Psoas muscle (tissue), 8 donors: ENCODE measurements at places on chromosomes 2 and 18.
A peak's percentile ranks its signal among the peaks of the same experiment; 100 is the strongest.

GRCh38 chr18:25005541-25006403 lies 346.2 kb downstream of the ZNF521 start:
- DNase-seq: no peak

GRCh38 chr2:148602885-148603561 lies 41.5 kb upstream of the EPC2 start:
- no peak for DNase-seq

GRCh38 chr2:200472853-200473464 lies 36.9 kb downstream of the KCTD18 start:
- DNase-seq: peak; percentile 48

DNA sequence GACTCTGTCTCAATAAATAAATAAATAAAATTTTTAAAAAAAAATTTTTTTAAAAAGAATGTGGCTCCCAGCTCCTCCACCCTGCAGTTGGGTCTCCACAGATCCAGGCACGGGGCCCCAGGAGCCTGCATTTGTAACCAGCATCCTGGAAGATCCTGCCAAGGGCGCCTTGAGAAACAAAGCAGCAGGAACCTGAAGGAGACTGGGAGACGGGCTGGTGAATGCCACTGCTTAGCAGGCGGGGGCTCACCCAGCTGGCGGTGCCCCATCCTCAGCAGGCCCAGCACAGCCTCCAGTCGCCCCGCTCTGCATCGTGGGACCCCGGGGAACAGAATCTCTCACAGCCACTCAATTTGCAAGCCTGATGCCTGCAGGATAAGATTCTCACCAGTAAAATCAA lies 187.5 kb upstream of the SALL3 start:
- DNase-seq: no peak

DNA sequence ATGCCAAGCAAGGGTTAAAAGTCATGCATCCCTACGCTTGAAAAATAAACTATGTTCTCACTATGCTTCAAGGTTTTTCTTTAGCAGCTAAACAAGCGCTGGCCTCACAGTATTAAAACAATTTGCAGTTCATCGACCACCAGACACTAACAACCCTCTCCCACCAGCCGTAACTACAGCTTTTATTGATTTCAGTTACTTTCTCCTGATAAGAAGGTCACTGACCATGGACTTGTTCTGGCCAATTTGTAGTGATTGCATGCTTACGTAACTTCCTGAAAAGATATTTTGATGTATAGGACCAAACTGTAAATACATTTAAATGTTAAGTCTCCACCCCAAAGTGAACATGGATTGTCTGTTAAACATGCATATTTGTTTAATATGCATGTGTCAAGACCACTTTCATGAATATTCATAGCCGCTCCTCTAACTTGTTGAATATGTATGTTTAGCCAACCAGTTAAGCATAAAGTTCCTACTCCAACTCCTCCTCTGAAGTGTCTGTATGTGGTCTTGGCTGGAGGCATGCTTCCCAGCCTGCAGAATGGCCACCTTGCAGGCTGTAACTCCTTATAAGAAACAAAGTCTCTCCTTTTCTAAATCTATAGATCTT lies 1.7 kb upstream of the THOC1 start:
- DNase-seq: no peak

DNA sequence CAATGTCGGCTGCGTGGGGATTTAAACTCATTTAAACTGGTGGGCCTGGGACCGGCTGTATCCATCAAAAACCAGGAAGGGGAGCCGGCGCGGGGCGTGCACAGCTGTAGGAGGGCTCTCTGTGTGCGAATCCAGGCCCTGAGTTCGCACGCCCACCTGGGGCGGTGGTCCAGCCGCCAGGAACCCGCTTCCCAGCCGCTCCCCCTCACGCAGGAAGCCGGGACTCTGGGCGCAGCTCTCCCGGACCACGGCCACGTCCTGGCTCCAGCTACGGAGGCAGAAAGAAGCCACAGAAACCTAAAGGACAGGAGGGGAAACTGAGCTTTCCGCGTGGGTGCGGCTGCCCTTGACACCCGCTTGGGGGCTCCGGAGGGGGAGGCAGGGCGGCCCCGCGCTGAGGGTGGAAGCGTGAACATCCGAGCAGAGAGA lies 80.6 kb downstream of the GFPT1 start:
- DNase-seq: no peak

GRCh38 chr2:232422051-232422450 lies 15.4 kb downstream of the ALPG start:
- DNase-seq: no peak

DNA sequence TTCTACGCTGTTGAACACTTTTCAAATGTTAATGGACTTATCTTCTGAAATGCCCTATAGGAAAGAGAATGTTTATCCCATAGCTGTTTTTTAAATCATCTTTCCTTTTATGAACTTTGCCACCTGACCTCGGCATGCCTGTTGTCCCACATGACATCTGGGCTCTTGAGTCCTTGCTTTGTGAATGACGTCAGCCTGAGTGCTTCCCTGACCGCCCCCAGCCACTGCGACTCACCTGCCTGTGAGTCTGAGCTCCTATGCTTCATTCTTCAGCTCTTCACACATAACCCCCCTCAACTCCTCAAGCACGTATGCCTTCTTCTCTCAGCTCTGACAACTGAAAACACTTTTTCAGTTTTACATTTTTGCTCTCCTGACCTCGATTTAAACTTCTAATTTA lies 166.8 kb downstream of the DCDC2C start:
- no peak for DNase-seq

DNA sequence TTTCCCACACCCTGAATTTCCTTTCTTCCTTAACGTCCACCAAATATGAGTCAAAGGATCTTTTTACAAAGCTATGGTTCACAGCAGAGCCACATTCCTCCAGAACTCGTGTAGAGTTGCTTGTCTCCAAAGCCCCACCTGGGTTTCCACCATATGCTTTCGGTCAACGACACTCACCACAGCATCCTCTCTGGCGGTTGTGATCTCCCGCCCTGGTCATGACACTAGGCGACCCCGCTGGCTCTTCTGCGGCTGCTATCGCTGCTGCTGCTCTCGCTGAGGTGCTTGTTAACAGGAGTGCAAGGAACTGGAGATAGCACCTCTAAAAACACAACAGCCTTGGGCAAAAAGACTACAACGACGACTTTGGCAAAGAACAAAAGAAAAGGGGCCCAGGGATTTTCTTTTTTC lies 340 bp downstream of the SLC40A1 start:
- DNase-seq: peak; percentile 21

- DNase-seq: no peak
These were observed 353.2 kb downstream of the METTL4 start for GRCh38 chr18:2218101-2218500.

DNA sequence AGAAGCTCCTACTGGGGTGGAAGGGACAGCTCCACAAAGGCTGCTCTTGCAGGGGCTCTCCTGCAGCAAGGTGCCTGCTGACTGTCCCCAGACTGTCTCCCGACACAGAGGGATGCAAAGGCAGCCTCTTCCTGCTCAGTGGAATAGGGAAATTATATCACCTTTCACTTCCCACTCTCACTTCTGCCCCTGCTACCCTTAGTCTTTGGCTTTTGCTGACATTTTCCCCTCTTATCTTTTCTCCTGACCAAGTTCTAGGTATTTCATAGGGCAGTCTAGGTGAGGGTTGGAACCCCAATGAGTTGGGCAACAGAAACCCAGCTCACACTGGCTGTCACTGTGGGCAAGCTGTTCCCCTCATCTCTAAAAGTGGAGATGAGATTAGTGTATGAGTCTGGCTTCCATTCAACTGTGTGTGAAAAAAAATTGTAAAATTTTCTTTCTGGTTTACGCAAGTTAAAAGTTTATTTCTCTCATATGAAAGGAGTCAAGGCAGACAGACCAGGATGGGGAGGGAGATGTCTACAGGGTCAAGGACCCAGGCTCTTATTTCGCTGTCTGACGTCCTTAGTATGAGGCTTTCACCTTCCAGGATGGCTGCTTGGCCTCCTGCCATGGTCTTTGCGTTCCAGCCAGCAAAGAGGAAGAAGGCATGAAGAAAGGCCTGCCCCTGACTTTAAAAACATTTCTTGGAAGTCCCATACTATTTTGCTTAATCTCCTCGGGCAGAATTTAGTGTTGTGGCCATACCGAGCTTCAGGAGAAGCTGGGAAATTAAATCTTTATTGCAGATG lies 7.5 kb upstream of the MOCOS start:
- peak; percentile 76 for DNase-seq

DNA sequence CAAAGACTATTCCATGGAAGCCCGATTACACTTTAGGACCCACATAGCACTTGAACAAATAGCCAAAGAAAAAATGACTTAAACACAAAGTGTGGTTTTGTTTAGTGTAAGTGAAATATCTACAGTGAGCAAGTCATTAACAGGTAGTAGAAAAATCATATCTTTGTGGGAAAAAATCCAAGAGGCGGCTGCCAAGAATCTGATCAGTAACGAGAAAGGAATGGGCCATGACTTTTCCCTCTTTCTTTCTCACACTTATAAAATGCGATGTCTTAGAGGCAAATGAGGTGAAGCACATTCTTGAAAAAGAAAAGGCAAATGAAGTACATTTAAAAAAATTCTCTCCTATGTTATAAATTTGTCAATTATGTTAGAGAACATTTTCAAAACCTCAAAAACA lies 12.9 kb upstream of the GEMIN6 start:
- DNase-seq: no peak

GRCh38 chr2:45874344-45874743 lies 222.9 kb downstream of the PRKCE start:
- DNase-seq: peak; percentile 81

DNA sequence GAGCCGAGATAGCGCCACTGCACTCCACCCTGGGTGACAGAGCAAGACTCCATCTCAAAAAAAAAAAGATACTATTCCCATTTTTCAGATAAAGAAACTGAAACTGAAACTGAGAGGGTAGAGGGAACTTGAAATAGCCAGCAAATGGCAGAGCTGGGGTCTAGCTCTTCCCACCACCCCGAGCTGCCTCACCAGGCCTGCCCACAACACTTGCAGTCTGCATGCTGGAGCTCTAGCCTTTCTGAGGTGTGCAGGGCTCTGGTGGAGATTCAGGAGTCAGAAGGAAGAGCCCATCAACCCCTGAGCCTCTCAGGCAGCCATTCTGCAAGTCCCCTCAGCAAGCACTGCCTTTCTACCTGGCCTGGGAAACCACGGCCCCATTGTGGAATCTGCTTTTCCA lies 14.3 kb downstream of the EDAR start:
- no peak for DNase-seq

DNA sequence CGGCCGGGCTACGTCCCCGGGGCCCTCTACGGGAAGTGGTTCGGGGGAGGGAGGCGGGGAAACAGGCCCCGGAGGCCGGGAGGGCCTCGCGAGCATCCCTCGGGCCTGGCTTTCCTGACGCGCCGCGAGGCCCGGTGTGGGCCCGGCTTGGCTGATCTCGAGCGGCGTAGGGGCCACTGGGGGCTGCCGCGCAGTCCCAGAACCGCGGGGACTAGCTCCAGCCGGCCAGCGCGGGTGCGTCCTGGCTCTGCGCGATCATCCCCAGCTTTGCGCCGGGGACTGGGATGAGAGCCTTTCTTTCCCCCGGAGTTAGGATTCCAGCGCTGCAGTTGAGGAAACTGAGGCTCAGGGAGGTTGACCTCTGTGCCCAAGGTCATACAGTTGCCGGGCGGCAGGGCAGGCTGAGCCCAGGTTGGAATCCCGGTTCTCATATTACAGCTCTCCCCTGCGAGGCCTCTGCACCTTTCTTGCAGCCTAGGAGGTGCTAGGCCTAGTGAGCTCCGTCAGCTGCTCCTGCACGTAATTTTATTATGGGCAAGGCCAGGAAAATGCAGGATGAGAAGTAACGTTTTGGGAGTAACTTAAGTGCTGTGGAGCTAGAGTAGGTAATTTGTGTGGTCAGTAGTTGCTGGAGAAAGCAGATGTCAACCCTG lies 501 bp downstream of the LPIN1 start:
- no peak for DNase-seq

GRCh38 chr2:105113616-105114291 lies 75.9 kb downstream of the MRPS9 start:
- DNase-seq: no peak

DNA sequence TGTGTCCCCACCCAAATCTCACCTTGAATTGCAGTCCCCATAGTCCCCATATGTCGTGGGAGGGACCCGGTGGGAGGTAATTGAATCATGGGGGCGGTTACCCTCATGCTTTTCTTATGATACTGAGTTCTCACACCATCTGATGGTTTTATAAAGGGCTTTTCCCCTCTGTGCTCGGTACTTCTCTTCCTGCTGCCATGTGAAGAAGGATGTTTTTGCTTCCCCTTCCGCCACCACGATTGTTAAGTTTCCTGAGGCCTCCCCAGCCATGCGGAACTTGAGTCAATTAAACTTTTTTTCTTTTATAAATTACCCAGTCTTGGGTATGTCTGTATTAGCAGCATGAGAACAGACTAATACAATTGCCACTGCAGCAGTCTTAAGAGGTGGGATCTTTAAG lies 134.9 kb downstream of the LTBP1 start:
- no peak for DNase-seq

DNA sequence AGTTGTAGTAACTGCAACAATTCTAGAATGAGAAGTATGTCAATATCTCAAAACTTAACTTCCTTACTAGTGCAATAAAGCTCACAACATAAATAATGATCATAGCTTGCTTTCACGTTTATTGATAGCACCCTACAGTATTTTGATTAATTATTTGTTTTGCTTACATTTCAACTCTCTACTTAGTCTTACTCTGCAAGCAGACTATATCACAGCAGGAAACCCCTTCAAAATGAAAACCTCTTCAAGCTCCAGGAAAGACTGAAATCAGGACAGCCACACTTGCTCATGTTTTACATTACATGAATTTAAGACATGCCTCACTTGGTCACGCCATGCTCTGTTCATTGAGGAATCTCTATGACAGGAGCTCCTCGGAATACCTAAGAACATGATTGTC lies 3.3 kb downstream of the OLA1 start:
- DNase-seq: no peak

GRCh38 chr2:40415391-40415790 lies 36.5 kb downstream of the SLC8A1 start:
- no peak for DNase-seq

- no peak for DNase-seq
These were observed 276.1 kb upstream of the SIX2 start for GRCh38 chr2:45285311-45285710.

GRCh38 chr18:44374966-44375365 lies 305.7 kb upstream of the SETBP1 start:
- no peak for DNase-seq

DNA sequence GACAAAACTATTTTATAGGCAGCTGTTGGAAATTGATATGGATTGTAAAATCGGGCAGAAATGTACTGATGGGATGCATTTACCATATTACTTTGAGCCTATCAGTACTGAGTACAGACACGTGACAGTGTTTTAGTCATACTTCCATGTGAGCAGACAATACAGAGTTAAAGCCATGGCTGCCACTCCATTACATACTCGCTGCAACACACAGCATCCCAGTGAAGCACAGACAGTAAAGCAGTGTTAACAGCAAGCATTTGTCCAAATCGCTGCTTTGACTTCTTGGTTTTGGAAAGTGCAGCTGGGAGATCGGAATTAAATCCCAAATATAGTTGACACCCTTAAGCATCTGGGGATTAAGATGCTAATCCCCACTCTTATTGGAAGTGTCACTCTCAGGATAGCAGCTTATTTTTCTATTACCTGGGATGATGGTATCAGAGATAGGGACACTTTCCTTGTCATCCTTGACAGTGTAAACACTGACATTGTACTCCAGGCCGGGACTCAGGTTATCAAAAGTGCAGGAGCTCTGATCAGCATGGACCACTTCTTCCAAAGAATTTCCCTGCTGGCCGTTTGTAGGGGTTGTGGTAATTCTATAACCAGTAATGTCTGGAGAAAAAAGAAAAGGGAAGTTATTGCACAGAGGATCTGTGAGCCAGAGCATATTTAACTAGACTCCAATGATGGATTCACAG lies 41.6 kb downstream of the FN1 start:
- DNase-seq: no peak

- DNase-seq: no peak
These were observed 28.0 kb downstream of the RNF144A start for GRCh38 chr2:6945087-6945813.
